ENCODE measurements at places on chromosomes 4 and X. TPM values are rescaled to one million over a fixed set of nuclear protein-coding genes. Genes with fewer than 3 reads are reported as not detected.

FOXR2 gene
- total RNA-seq = not detected

DNA sequence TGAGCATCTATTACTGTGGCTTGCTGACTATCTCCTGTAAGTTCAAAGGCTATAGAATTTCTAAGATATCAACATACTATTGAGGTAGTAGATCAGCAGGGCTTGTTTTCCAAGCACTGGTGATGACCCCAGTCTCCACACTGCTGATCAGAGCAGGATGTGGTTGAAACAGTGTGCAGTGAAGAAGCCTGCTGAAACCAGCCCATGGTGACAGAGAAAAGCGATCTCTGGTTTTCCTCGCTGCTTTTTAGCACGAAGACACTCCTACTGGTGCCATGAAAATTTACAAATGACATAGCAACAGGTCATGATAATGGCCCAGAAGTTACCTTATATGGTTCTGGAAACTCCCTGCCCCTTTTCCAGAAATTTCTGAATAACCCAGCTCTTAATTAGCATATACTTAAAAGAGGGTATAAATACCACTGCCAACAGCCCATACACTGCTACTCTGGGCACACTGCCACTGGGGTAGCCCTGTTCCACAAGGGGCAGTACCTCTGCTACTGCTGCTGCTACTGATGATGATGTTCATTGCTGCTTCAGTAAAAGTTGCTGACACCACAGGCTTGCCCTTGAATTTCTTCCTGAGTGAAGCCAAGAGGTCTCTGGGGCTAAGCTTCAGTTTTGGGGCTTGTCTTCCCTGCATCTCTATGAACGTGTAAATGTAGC, 1689.5 kb upstream of the PCDH10 start:
- DNase-seq = no peak

- no peak for DNase-seq
Observed at GRCh38 chrX:98338544-98338943, 1454.8 kb downstream of the RPA4 start.

DNA sequence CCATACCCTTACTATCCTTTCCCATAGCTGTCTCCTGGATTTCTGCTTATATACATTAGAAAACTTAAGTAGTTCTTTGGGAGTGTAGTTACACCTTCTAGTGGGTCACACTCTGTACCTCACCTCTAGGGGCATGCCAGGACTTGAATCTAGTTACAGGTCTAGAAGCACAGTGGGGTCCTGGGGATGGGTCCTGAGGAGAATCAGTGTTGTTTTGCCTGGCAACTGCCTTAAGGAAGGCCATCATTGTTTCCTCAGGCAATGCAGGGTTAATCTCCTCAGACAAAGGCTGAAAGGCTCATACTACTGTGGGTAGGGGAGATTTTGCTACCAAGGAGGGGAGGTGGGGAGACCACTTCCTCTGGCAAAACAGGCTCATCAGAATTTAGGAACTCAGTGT, 750.3 kb downstream of the FAT4 start:
- DNase-seq = no peak

- no peak for DNase-seq
Observed at GRCh38 chrX:80173261-80173660, 158.7 kb downstream of the TBX22 start.

ARR3 gene
- not detected for total RNA-seq

DNA sequence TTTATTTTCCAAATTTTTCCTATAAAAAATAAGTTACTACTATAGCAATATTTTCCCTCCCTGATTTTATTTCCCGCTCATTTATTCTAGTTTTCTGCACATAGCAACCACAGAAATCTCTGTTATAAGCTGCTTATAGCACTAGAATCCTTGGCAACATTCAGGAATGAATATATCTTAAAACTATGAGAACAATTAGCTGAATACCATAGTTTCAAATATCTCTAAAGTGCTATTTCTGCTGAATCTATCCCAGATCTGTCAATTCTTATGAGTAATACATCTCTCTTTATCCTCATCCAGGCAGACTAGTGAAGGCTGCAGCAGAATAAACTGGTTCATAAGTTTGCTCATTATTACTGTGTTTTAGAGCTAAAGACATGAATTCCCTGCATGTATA, 622.9 kb upstream of the DIPK2B start:
- DNase-seq = no peak

GRCh38 chr4:99960648-99961047, 10.6 kb upstream of the H2AZ1 start:
- DNase-seq = no peak

DNA sequence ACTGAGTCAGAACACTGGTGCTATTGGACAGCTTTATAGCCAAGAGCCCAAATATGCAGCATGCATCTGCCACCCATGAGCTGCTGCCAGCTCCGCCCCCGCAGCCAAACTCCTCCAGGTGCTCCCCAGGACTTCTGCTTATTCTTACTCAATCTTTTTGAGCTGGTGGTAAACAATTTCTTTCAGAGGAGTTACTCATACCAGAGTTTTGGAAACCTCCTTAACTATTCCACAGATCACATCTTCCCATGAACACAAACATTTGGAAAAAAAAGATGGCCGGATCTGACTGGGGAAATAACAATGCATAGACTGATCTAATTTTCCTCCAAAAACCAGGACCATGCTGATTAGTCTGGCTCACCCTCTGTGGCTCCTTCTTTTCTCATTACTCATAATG, 399.9 kb downstream of the GPM6A start:
- DNase-seq = no peak

DNA sequence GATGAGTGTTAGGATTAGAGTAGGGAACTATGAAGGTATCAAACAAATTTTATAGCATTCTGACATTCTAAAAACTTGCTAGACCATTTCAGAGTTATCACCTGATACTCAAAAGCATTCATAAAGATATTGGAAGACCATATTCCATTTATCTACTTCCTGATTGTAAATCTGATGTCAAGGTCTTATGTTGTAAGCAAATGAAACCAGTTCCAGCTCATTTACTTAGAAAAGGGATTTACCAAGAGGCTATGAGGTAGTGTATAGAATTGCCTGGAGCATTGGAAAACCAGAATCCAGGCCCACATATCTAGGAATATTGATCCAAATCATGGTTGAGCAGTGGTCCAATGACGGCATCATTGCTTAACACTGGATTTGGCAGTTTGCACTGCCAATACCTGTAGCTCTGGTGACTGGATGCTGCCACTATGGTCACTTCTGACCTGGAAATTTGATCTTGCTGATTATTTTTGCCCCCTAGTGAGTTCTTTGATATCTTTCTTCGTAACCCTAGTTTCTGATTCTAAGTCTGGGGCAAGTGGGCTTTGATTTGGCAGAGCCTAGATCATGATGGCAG, 25.4 kb downstream of the ARFIP1 start:
- no peak for DNase-seq

- DNase-seq = no peak
Observed at GRCh38 chrX:774536-774935, 143.9 kb downstream of the SHOX start.

GRCh38 chr4:706834-707598, 1.4 kb downstream of the PCGF3 start:
- no peak for DNase-seq

DNA sequence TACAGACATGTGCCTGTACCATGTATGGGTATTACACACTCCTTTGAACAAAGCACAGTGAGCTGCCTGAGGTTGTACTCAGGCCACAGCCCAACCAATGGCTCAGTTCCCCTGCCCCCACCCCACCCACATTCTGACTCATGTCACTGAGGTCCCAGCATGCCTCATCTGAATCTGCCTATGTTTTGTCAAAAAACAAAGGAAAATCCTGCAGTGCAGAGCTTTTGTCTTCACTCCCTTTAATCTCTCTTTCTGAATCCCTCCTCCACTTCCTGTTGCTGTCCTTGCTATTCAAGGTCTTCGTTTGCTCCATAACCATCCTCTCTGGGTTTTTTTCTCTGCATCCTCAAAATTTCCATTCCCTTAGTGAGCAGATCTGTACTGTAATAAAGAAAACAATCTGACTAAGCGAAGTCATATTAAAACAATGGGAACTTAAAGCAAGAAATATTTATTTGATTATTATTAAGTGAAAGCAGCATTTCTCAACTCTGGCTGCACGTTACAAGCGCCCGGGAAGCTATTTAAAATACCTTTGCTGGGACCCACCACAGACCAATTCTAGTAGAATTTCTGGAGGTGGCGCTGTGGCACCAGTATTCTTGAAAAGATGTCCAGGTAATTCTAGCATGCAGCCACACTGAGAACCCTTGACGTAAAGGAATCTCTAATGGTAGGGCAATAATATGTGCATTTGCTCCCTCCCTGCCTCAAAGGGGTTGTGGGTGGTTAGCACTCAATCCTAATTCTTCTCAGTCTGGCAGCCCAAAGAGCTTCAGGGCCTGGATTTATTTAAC, 8.7 kb downstream of the GUCY2F start:
- DNase-seq = no peak

AP1S2 gene
- total RNA-seq = 45.9 TPM

DNA sequence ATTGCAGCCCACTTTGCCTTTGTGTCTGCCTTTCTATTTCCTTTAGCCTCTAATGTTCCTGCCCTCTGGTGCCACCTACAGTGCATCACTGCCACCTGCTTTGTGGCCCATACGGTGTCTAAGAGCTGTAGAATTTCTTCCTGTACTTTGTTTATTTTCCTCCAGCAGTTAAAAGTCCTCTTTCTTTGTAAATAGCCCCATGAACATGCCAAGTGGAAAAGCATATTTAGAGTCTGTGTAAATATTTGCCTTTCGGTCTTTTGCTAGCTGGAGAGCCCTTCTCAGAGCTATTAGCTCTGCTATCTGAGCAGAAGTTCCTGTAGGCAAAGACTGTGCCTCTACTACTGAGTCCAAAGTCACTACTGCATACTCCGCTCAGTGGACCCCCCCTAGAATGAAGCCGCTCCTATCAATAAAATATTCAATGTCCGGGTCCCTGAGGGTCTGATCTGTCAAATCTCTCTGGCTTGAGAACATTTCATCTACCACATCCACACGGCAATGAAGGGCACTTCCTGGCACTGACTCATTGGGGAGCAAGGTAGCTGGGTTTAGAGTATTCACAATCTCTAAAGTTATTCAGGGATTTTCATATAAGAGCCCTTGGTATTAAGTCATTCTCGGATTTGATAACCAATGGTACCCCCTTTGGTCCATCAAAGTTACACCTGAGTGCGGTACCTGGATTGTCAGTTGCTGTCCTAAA, 36.3 kb downstream of the SULT1E1 start:
- DNase-seq = no peak

DNA sequence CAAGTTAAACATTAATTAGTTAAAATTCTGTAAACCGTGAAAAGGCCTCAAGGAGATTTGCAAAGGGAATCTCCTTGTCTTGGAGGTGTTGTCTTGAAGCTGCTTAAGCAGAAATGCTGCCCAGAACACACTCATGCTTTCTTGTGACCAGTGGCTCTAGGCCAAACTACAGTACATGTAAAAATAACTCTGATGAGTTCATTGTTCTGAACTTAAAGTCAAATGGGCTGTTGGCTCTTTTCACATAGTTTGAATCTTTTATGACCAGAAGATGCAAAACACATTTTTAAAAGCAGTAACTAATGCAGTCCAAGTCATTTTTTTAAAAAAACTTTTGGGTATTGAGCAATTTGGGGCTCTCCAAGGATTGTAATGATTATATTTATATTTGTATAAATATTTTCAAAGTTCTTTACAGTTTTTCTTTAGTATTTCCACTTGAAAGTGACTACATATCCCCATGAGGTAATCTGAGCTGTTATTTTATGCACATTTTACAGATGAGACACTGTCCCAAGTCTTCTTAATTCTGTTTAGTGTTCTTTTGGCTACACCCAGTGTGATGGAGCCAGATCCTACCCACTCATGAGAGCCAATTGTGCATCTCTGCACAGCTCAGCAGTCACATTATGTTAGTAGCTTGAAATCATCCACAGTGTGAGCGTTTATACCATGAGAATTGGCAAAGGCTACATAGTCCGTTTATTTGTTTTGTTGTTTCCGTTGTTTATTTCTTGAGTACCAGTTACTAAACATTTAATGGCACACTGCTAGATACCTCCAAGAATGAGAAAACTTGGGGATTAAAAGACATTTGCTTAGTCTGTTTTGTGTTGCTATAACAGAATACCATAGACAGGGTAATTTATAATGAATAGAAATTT, 112.8 kb upstream of the ATXN3L start:
- DNase-seq = no peak

GRCh38 chr4:90852237-90852636, 725.0 kb downstream of the CCSER1 start:
- DNase-seq = no peak

DNA sequence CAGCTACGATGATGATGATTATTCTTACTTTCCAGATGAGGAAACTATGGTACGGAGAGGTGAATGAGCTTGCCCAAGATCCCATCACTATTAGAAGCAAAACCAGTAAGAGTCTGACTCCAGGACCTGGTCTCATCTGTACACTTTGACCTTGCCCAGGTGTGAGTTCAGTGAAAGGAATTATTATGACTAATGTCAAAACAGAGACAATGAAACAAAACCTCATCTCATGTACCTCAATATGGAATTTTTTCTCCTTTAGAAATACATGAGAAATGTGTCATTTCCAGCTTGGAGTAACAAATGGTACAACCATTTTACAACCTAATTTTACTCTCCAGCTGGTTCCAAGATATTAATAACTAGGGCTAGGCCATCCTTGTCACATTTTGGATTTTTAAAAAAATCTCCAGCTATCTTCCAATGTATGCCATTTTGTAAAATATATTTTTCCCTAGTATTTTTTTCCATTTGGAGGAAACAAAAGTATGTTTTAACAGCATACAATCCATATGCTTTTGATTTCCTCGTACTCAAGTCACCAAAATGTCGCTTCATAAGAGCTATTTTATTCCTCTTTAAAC, 213.8 kb downstream of the PTTG2 start:
- DNase-seq = no peak

DNA sequence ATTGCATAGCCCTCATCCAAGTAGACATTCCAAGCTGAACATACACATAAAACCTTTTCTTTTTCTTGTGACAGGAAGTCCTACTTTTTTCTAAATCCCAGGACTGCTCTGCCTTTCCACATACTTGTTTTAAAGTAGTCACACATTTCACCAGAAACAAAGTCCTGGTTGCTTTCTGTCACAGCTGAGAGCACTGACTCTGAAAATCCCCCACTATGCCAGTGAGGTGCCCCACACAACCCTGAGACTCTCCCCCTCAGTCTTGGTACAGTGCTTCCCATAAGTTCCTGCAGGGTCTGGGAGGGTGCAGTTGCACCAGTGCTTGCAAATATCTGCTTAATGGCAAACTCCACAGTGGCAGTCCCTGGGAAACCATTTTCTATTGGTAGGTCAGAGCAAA, 84.2 kb downstream of the DCHS2 start:
- DNase-seq = no peak

AMTN gene
- total RNA-seq = not detected

GRCh38 chrX:13755254-13755653, 20.7 kb downstream of the OFD1 start:
- no peak for DNase-seq

GRCh38 chr4:157700898-157701694, 471.7 kb downstream of the GASK1B start:
- no peak for DNase-seq
